ENCODE measurements at places on chromosomes 4 and X.

DNA sequence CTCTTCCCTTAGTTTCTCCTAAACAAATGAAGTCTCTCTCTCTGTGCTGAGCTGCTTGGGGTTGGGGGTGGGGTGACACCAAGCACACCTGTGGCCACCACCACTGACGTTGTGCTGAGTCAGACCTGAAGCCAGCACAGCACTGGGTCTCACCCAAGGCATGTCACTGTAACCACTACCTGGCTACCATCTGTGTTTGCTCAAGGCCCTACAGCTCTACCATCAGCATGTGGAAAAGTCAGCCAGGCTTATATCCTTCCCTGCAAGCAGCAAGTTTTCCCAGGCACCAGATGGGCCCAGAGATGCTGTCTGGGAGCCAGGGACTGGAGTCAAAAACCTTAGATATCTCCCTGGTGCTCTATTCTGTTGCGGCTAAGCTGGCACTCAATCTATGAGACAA is 6.9 kb downstream of the CXCL10 start:
- peak; percentile 49 for DNase-seq

GRCh38 chr4:185712350-185713024 is 99.5 kb downstream of the SORBS2 start:
- no peak for DNase-seq

DNA sequence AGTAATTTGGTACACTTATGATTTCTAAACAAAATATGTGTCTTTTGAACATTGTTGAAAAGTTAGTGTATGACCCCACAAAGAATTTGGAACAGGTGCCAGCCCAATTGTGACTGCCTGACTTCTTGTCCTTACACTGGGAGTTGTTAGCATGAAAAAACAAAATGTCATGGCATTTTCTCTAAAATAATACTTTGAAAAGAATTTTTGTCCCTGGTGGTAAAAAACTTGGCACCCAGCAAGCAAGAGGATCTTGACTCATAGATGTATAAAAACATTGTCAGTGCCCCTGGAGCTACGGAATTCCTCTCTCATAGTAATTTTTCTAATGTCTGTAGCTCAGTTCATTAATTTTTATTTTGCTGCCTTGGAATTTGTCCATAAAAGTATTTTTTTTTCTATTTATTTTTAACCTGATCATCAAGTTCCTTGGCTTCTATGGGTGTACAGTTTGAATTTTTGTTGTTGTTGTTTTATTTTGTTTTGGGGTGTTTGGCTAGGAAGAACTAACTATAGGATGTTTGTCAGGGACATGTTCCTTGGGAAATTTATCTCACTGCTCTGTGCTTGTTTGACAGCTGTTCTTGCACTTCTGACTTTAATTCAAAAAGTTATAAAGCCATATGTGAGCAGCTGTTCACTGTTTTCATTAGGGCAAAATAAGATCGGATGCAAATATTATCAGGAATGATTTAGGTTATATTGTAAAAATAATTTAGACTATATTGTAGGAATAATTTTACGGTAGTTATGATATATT is 95.4 kb upstream of the NUDT6 start:
- DNase-seq = no peak

DNA sequence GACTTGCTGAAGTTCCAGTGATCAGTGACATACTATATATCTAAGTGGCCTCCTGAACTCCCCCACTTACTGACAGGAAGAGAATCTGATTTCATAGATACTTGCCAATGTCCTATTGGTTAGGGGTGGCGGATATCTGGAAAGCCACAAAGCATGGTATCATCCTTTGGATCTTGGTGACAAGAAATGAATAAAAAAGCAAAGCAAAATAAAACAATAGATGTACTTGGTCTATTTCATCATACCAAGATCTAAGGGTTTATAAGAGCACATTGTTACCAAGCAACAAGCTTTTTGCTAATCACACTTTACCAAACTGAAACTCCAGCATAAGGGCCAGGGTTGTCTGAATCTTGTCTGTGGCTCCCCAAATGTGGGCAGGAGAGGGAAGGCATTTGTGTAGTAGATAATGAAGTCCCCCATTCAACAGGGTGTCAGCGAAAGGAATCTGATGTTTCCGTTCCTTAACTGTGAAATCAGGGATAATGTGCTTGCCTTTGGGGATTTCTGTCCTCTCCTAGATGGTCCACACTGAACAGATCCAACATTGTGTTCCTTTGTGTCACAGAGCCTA is 125.0 kb upstream of the SMIM10 start:
- DNase-seq = no peak

DNA sequence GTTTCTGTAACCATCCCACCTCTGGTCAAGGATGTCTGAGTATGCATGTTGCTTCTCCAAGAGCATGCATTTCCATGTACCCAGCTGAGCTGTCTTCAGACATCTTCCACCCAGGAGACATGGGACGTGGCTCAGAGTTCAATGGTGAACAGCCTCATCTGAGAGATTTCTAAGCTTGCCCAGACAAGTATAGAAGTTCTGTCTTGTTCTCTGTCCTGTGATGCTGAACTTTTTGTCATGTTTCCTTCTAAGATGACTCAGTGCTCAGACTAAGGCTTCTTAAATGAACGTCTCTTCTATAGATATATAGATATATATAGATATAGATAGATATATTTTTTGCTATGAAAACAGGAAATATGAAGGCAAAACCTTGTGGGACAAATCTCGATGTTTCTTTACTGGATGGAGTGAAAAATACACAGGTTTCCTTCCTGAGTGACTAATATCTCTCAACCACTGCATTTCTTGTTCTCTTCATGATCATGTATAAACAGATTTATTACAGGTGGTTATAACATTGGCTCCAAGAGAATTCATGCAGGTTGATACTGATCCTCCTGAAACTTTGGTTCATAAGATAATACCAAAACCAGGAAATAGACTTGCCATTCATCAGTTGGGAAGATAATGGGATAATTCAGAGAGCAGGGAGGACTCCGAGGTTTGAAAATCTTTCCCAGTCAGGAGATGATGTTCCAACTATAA is 168.2 kb downstream of the ZNF518B start:
- no peak for DNase-seq

GRCh38 chr4:111960241-111960667 is 185.0 kb upstream of the FAM241A start:
- DNase-seq = no peak

GRCh38 chr4:128394778-128395177 is 107.2 kb upstream of the PGRMC2 start:
- no peak for DNase-seq

GRCh38 chr4:6991771-6992557 is 51.2 kb upstream of the TADA2B start:
- DNase-seq = no peak

DNA sequence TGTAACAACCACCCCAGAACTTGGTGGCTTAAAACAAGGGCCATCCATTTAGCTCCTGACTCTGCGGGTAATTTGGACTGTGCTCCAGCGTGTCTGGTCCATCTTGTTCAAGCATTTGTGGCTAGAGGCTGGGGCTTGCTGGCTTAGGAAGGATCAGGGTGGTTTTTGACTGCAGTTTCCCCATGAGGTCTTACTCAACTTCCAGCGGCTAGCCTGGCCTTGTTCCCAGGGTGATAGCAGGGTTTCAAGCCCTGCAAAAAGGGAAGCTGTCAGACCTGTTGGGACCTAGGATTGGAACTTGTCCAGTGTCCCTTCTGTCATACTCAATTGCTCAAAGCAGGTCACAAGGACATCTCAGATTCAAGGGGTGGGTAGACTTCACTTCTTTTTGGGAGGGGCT is 205.9 kb downstream of the STIM2 start:
- DNase-seq = no peak

- no peak for DNase-seq
These were observed 521.6 kb upstream of the SLIT2 start for GRCh38 chr4:19729886-19730651.

DNA sequence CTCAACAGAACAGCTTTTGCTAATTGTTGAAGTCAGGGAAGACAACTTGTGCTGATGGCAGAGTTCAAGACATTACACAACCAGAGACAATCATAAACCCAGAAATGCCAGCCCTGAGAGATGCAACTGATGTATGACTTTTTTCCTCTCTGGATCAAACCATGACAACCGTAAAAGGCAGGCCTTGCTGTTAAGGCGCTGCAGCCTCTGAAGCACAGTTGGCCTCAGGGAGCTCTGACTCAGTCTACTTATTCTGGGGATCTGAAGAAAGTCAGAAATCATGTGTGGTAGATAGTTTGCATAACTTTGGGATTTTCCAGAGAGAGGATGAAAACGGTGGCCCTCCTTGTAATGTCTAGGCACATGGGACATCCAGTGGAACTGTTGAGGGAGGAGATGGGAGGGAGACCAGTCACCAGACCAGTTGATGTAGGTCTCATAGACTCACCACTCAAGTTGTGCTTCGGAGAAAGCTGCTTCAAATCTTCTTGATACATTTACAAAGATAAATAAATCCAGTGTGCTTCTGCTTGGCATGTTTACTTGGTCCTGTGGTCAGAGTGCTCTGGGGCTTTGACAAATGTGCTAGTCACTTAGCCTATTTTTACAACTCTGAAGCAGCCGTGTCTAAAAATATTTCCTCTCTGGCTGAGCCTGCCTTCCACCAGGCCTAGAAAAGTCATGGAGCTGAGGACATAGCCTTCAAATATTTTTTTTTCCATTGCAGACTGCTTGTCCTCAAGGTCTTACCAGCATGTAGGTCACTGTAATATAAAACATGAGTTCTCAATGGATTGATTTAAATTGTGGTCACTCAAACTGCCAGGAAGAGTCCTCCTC is 7.5 kb downstream of the HADH start:
- no peak for DNase-seq

DNA sequence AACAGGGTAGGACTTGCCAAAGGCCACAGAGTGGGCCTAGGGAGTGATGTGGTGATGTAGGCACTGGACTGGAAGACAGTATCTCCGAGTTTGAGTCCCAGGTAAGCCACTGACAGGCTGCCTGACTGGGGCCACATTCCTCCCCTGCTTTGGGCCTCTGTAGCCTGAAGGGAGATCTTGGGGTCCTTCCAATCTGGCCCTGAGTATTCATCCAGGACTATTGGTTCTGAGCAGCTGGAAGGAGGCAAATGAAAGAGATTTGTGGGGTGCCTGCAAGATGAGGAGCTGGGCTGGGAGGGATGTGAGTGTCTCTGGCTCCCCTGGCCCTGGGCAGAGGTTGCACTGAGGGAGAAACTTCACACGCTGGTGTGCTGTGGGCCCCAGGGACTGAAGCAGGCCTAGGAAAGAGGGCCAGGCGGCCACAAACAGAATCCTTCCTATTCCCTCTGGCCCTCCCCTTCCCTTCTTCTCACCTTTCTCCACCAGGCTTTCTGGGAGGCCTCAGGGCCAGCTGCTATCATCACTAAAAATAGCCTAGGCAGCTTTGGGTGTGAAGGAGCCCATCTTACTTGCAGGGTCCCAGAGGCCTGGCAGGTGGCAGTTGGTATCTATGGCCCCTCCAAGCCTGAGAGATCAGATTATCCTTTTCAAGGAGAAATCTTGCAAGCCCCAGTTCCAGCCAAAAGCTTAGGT is 70.1 kb downstream of the PJA1 start:
- DNase-seq = peak; percentile 74

- DNase-seq = peak; percentile 45
These were observed 45.8 kb downstream of the SLC39A8 start for GRCh38 chr4:102299354-102300107.

DNA sequence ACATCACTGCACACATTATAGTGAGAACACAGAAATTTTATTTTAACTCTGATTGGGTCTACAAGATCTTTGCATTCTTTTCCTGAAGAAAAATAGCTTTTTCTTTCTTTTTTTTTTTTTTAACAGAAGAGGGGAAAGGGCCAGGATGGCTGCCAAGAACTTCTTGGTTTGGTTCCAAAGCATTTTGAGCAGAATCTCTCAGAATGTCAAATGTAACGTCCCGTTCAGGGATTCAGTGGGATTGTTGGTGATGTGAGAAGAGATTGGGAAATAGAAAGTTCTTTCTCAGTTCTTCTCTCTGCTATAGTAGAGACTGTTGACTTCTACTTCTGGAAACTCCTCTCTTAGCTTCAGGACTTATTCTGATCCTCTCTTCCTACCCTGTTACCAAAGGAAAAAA is 70.9 kb upstream of the CBR4 start:
- no peak for DNase-seq

DNA sequence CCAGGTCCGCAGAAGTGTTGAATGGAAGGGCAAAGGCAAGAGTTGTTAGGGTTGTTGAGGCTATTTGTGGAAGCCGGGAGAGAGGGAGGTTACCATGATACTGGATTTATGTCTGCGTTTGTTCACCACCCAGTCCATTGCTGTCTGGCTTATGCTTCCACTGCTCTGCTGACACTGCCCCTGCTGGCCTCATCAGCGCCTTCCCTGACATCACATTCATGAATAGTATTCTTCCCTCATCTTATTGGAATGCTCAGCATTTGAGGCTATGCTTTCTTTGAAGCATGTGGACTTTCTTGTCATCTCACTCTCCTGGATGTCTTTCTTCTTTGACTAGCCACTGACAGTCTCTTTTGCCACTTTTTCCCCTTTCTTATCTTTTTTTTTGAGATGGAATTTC is 10.3 kb downstream of the GNL3L start:
- DNase-seq = no peak

DNA sequence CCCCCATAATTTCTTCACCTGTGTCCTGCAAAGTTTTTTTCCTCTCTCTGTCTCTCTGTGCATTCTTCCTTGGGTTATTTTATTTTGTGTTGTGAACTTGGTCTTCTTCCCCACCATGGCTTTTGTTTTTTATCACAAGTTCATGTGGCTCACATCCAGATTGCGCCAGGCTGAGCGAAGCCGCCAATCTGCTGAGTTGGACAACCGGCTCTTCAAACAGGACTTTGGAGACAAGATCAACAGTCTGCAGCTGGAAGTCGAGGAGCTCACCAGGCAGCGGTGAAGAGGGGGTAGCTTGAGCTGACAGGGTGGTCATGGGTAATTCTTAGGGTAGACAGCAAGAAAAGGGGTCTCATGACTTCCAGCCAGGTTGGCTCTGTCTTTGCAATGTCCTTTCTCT is 46.1 kb downstream of the GRSF1 start:
- DNase-seq = no peak

Measured in NCI-H82 (cell line).